ENCODE measurements at places on chromosomes 1 and 21.

DNA sequence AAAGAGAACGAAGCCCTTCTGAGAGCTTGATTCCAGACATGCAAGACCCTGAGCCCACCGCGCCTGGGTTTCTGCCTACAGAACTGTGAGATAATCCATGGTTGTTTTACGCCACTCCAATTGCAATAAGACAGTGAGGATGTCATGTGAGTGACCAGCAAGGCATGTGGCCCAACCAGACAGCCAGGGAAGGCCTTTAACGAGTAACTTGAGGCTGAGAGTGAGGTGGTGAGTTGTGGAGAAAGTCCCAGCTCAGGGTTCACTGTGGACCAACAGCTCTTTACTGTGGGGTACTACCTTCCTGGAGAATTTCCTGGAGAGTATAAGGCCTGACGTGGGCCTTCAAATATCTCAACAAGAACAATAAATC lies 153.9 kb downstream of the ETS2 start:
- no peak for DNase-seq

DNA sequence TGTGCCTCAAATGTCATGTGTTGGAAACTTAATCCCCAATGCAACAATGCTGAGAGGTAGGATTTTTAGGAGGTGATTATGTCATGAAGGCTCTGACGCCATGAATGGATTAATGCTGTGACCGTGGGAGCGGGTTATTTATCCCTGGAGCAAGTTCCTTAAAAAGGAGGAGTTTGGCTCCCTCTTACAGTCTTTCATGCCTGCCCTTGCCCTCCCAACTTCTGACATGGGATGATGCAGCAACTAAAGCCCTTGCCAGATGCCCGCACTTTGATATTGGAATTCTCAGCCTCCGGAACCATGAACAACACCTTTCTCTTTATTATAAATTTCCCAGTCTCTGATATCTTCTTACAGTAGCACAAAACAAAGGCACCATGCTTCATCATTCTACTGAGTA lies 685.3 kb upstream of the CHRM3 start:
- no peak for DNase-seq

GRCh38 chr1:36349839-36350238 lies 26.4 kb upstream of the EVA1B start:
- DNase-seq, result no peak

GRCh38 chr1:84724128-84724860 lies 34.0 kb upstream of the SSX2IP start:
- DNase-seq, result no peak

All from cortex of kidney (tissue), 1 donor.